Adrenal gland (tissue), 19 donors: ENCODE measurements at places on chromosomes 3 and 15.

DNA sequence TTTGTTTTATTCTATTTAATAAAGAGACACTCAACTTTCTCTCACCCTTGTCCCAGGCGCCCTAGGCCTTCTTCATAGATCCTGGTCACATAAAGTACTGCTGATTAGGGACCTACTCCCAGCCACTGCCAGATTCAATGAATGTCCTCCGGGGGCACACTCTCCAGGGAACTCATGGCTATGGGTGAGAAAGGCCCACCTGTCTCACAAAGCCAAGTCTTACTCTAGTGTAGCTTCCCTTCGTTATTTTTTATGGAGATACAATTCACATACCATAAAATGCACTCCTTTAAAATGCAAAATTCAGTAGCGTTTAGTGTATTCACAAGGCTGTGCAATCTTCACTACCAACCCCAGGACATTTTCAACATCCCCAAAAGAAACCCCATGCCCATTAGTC, 87.8 kb downstream of the ADCY5 start:
- no peak for DNase-seq

DNA sequence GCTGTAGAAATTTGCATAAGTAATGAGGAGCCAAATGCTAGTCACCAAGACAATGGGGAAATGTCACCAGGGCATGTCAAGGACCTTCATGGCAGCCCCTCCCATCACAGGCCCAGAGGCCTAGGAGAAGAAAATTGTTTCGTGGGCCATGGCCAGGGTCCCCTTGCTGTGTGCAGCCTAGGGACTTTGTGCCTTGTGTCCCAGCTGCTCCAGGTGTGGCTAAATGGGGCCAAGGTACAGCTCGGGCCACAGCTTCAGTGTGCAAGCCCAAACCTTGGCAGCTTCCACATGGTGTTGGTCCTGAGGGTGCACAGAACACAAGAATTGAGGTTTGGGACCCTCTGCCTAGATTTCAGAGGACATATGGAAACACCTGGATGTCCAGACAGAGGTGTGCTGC, 208.8 kb upstream of the TBC1D5 start:
- no peak for DNase-seq

DNA sequence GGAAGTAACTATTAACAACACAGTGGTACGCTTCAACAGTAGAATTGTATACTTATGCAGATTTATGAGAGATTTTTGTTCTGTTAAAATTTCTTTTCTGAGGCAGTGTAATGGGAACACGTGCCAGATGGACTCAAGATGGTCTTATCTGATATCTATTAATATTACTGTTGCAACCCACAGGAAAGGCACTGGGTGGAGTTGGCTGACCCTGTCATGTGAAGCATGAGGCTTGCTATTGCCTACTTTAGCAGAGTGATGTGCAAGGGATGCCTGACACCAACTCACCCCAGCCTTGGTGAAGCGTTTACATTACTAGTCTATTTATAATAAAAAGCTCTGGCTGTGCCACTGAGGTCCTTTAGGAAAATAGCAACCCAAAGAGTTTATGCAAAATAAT, 19.8 kb upstream of the ARNT2 start:
- DNase-seq: peak; percentile 27

- no peak for DNase-seq
Measured at GRCh38 chr3:162132981-162133380, 636.4 kb downstream of the OTOL1 start.

- DNase-seq: no peak
Measured at GRCh38 chr3:144294659-144295538, 323.3 kb downstream of the DIPK2A start.

- DNase-seq: peak; percentile 93
Measured at GRCh38 chr3:48847053-48847503, 596 bp downstream of the PRKAR2A start.

DNA sequence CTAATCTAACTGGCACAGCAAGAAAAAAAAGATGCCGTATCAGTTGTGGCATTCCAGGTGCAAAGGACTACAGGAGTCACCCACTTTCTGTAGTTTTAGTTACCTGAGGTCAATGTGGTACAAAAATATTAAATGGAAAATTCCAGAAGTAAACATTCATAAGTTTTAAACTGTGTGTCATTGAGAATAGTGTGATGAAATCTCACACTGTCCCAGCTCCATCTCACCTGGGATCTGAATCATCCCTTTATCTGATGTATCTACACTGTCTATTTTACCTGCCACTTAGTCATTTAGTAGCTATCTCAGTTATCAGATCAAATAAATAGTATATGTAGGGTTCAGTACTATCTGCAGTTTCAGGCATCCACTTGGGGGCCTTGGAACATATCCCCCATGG, 26.7 kb downstream of the GBE1 start:
- DNase-seq: no peak

GRCh38 chr15:39407116-39407515, 173.8 kb upstream of the THBS1 start:
- no peak for DNase-seq

GRCh38 chr3:50182533-50183099, 8.8 kb upstream of the GNAT1 start:
- no peak for DNase-seq

GRCh38 chr3:57060089-57060821, at the start of gene SPATA12:
Gene SPATA12, plus strand, starts transcription at chr3:57060664. Its CDS starts 13,031 bp downstream, at chr3:57073695.
- DNase-seq: peak; percentile 88

GRCh38 chr3:197561926-197562325, 6.2 kb upstream of the BDH1 start:
- DNase-seq: no peak

GRCh38 chr3:190746531-190746930, 116.0 kb downstream of the GMNC start:
- no peak for DNase-seq

- DNase-seq: no peak
Measured at GRCh38 chr3:54176106-54176505, 53.8 kb downstream of the CACNA2D3 start.
